ENCODE measurements at places on chromosomes 6 and 20.

GRCh38 chr6:4093288-4093687, 14.4 kb upstream of the FAM217A start:
- no peak for DNase-seq

- no peak for DNase-seq
Measured at GRCh38 chr6:158476389-158476788, 83.5 kb upstream of the TMEM181 start.

- DNase-seq, result no peak
Measured at GRCh38 chr6:5004373-5005037, 668 bp upstream of the RPP40 start.

DNA sequence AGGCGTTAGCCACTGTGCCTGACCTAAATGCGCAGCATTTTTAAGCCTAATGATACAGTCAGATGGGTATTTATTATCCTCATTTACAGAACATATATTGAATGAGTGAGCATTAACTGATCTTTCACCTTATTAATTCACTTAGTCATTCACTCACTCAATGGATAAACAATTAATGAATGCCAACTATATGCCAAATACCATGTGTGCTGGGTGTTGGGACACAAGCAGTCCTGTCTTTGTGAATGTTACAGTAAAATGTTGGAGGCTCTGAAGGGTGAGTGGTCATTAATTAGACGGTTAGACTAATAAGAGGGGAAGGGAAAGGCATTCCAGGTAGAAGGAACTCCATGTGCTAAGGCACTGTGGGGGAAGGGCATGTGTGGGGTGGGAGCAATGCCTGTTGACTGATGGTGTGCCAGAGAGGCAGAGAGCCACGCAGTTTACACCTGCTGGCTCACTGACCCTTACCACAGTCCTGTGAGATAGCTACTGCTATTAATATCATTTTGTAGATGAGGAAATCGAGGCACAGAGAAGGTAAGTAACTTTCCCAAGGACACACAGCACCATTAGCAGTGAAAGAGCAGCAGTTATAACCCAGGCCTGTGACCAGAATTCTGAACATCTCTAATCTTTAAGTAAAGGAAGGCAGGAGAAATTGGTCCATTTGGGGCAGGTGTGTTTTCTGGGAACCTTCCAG, 38.7 kb upstream of the B4GALT5 start:
- DNase-seq, result no peak

DNA sequence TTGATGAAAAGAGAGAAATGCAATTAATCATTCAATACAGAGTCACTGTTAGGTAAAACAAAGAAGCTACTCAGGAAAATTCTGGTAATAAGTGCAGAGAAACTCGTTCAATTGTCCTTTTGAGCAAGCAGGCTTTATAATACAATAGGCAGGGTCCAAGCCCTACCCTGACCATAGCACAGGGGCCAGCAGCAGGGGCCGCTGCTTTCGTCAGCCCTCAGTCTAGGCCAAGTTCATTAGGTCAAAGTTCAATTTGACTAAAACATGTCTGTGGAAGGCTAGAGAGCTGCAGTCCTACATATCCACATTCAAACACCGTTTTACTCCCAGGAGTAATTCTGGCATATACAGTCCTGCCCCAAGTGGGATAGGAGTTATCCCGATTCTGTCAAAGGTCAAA, 94.6 kb downstream of the BCAS1 start:
- DNase-seq, result no peak

DNA sequence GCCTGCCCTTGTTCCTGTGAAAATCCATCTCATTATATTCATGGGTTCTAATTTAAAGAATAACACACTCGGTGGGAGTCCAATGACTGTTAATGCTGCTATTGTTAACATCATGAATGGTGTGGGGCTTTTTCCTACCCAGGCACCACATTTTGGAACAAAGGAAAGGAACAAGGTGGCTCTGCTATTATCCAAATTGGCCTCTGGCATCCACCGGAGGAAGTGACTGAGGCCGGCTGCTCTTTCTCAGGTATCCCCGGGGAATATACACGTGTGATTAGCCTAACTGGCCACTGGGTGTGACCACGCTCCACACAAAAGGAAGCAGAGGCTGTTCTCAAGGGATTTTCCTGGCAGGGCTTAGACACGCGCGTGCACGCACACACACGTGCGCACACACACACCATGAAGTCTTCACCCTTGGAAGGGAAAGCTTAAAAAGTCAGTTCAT, 601.2 kb upstream of the ARID1B start:
- no peak for DNase-seq

- DNase-seq, result no peak
Measured at GRCh38 chr20:19259141-19259591, 46.7 kb downstream of the SLC24A3 start.

DNA sequence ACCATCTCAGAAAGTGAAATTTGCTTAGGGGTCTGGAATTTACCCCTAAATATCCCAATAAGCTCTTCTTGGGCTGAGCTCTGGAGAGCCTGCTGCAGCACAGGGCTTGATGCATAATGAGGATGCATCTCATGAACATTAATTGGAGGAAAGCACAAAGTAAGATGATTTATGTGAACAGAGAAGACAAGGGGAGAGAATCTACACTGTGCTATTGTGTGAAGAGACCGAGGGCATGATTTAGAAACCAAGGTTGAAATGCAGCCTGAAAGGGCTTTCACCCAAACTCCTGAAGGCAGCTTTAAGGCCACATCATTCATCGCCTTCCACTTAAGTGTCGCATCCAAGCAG, 27.8 kb upstream of the GPR63 start:
- no peak for DNase-seq

DNA sequence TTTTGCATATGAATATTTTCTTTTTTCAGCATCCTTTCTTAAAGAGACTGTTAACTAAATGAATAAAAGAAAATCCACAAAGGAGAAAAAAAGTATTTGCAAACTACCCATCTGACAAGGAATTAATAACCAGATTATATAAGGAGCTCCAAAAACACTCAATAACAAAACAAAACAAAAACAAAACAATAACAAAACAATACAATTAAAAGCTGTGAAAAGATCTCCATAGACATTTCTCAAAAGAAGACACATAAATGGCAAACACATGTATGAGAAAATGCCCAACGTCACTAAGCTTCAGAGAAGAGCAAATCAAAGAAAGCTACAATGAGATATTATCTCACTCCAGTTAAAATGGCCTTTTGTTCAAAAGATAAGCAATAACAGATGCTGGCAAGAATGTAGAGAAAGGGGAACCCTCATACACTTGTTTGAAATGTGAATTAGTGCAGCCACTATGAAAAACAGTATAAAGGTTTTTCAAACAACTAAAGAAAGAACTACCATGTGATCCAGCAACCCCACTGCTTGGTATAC, 1310.0 kb upstream of the EYS start:
- DNase-seq, result no peak

DNA sequence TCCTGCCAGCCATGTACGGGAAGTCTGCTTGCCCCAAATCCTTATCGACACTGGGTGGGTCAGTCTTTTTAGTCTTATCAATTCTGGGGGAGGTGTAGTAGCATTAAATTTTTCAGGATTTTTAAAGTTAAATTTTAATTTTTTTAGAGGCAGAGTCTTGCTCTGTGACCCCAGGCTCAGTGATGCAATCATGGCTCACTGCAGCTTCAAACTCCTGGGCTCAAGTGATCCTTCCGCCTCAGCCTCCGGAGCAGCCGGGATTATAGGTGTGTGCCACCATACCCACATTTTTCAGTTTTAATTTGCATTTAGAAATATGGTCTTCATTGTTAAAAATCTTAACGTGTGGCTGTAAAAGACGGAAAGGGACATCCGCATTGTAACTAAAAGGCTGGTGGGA, 51.9 kb downstream of the BANF2 start:
- no peak for DNase-seq

DNA sequence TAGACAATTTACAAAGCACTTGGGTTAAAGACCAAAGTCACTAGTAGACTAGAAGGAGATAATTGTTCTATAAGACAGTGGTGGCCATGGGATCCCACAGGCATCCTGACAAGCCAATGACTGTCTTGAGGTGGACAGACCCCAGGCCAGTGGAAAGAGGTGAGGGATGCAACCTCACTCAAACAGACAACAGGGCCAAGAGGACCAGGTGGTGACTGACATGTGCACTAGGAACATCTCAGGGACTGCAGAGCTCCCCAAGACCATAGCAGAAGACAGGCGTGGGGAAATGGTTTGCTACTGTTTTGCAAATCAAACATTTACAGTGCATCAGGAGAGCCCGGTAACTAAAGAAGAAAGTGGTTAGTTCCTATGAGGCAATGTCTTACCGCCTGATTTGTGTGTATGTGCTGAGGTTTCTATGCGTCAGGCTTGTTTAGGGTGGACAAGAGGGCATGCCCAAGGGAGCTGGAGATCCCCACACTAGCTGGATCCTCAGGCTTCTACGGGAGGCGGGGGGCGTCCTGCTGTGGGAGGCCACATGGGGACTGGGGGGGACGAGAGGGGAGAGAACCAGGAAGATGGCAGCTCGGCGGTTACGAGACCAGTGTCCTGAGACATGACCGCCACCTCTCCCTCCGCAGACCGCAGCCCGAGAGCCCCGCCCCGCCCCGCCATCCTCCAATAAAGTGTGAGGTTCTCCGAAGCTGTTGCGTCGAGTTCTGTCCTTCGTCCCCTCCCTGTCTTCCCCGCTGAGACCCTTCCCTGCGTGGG, 623 bp upstream of the MRPS26 start:
- DNase-seq, result peak; percentile 35
